ENCODE measurements at places on chromosomes 1 and 21.

- no peak for DNase-seq
These were observed 15.1 kb upstream of the TAS1R2 start for GRCh38 chr1:18874600-18874999.

GRCh38 chr1:235313262-235313661, 14.7 kb downstream of the ARID4B start:
- no peak for DNase-seq

DNA sequence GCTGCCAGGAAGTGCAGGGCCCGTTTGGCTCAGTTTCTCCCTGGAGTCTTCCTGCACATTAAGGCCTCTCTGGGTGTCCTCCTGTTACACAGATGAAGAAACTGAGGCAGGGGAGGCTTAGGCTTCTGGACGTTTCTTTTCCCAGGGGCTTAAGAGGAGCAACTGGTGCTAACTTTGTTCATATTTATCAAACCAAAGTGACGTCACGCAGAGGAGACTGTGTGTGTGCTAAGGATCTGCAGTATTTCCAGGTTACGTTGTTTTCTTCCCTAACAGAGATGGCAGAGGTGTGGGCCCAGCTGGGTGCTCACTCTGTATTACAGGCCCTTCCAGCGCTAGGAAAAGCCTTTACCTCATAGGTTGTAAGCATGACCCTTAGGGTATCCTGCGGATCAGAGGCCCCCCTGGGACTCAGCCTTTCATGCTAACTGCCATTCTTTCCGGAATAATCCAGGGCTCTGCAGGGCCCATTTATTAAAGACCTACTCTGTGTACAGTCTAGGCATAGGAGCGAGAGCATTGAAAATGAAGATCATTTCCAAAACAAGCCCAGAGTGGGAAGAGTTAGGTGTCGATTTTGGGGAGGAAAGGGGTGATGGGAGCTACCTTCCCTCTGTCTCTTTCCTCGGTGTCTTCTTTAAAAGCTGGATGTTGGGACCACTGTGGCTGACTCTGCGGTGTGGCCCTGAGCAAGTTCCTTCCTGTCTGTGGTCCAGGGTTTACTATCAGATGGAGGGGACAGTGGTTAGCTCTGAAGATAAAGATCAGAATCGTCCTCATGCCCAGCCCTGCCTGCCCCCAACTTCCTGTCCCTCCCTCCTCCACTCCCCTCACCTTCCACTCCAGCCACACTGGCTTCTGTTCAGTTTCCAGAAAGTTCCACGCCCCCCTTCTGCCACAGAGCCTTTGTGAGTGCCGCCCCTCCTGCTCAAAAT, 4.6 kb downstream of the AGTRAP start:
- DNase-seq = no peak

DNA sequence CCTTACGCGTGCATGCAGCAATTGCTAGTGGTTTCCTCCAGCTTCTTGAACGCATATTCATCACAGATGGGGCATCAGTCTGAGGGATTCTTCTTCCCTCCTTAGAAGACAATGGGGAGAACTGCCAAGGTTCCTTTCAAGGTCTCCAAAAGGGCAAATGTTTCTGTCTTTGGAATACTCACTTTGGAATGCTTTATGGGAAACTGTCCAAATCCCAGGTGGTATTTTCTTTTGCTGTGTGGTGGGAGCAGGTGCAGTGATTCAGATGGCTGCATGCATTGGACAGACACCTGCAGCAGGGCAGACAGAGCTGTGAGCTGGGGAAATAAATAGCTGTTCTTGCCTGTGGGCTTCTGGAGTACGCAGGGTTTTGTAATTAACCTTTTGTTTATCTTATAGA, 40.5 kb downstream of the URB2 start:
- DNase-seq = no peak

DNA sequence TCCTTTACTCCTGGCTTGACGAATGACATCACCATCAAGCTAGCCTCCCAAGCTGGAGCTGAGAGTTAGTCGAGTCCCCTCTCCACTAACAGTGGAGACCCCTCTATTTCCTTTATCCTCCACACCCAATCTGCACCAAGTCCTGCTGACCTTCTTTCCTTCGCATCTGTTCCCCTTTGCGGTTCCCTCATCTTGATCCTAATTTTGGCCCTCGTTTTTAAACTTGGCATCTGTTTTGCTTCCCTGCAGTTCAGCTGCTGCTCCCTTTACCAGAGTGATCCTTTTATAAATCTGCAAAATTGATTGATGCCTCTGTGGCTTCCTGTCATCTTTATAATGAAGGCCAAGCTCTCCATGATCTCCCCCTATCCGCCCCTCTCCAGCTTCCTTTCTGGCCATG, 49.0 kb upstream of the TSPAN2 start:
- no peak for DNase-seq

DNA sequence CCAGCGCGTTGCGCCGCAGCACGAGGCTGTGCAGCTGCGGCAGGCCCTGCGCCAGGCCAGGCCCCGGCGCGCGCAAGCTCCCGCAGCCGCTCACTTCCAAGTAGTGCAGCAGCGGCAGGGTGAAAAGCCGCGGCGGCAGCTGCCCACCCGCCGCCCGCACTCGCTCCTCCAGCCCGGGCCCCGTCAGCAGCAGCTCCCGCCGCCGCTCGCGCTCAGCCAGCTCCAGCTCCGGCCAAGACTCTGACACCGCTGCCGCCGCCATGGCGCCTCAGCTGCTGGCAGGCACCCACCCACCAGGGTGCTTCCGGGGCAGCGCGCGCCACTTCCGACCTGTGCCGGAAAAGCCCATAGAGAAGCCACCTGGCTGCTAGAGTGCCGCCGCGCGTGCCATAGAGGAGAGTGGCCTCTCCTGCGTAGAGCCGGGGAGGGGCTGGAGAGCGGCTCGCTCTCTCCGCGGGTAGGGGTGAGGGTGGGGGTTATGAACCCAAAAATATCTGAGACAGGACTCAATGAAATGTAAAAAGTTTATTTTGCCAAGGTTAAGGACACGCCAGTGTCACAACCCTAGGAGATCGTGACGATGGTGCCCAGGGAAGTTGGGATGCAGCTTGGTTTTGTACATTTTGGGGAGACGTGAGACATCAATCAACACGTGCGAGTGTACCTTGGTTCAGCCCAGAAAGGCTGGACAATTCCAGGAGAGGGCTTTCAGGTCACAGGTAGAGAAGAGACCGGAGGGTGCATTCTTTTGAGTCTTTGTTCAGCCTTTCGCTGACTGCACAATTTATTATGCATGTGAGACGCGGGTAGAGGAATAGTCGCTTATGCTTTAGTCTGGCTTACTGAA, at the start of gene LRRC47:
LRRC47 (minus strand) TSS at position 284 of the 847 bp plus-strand sequence; CDS start at position 262, 22 bp downstream.
- peak; percentile 97 for DNase-seq

DNA sequence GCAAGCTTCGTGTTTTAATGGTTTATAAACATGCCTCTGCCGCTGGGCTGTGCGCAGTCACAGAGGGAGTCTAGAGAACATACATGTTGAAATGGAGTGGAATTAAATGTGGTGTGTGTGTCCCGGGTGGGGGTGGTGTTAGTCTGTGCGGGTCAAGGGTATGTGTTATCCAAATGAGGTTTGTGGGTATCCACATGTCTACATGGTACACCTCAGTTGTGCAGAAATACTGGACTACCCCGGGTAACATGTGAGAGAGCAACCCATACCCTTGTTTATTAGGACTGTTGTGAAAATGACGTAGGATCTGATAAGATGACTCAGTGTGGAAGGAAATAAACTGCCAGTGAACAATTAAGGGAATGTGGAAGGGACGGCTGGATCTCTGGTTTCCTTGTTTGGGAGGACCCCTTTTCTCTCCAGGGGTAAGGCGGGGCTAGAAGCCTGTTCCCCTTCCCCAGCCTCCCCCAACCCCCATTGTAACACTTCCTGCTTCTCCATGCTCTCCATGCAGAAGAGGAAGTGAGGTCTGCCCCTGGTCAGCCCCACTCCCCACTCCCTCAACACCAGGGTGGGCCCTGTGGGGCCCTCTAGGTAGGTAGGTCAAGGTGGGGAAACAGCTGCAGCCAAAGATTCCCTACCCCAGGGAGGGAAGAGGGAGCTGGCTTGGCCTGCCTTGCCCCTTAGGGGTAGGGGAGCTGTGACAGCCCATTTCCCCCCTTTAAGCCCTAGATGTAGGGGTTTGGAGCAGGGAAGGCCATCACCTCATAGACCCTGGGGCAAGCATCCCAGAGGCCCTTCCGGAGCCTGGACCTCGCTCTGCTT, 690 bp downstream of the EPS8L3 start:
- peak; percentile 15 for DNase-seq

DNA sequence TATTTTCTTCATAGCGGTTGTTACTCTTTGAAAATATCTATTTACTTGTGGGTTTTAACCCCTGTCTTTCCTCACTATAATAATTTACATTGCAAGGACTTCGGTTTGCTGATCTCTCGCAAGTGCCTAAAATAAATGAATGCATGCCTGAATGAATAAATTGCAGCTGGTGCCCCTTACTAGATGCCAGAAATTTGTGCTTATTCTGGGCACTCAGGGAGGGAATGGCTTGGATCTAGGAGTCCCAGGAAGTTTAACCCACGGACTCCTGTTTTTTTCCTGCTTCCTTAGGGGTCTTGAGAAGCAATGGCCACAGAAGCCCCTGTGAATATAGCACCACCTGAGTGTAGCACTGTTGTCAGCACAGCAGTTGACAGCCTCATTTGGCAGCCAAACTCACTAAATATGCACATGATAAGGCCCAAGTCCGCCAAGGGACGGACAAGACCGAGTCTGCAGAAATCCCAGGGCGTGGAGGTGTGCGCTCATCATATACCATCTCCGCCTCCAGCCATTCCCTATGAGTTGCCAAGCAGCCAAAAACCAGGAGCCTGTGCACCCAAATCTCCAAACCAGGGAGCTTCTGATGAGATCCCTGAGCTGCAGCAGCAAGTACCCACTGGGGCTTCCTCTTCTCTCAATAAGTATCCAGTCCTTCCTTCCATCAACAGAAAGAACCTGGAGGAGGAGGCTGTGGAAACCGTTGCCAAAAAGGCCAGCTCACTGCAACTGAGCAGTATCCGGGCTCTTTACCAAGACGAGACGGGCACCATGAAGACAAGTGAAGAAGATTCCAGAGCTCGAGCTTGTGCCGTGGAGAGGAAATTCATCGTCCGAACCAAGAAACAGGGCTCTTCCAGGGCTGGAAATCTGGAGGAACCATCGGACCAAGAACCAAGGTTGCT, 4.2 kb upstream of the PLA2G2C start:
- no peak for DNase-seq

GRCh38 chr1:19439464-19440171, 45.7 kb downstream of the CAPZB start:
- peak; percentile 47 for DNase-seq

- DNase-seq = no peak
These were observed 7.1 kb downstream of the GIPC2 start for GRCh38 chr1:78052685-78053405.

- DNase-seq = no peak
These were observed 11.5 kb downstream of the ATP1A4 start for GRCh38 chr1:160162931-160163330.

- DNase-seq = no peak
These were observed 40.5 kb upstream of the RALGPS2 start for GRCh38 chr1:178684542-178685000.

DNA sequence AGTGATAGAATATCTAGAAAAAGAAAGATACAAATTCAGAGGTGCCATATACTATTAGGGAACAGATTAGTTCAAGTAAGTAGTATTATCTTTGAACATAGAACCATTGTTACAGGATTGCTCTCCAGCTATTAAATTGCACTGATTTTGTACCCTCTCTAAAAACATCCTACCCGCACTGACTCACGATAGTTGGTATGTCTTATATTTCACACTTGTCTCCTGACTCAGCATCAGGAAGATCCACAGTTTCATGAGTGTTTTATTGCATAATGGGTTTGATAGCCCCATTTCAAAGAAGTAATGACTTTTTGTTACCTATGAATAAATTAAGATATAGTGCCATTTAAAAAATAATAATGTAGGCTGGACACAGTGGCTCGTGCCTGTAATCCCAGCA, 6.0 kb downstream of the TATDN3 start:
- no peak for DNase-seq

DNA sequence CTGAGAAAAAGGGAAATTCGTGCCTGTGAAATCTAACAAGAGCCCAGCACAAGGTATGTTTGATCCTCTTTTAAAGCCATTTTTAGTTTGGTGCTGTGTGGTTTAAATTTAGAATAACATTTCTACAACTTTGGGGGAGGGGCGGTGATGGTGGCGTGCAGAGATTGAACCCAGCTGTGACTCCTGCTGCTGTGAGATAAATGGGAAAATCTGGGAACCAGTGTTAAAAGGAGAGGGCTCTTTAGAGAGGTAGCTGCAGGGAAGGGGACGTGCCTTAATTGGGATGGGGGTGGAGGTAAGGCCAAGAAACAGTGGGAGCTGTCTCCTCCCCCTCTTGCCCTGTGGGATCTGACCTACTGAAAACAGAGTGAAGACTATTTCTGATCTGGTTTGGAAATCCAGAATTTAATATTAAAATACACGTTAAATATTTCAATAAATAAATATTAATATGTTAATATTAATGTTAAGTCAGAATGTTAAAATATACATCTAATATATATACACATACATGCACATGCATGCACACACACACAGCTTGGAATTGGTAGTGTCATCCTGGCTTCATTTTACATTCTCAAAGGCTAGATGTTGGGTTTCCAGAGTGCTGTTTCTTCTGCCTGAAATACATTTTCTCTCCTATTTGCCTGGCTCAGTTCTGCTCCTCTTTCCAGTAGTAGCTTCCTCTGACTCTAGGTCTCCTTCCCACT, 30.1 kb upstream of the DNAJC6 start:
- DNase-seq = no peak

GRCh38 chr1:212782422-212783154, 9.0 kb downstream of the NSL1 start:
- DNase-seq = no peak

- DNase-seq = no peak
These were observed 48.9 kb downstream of the CHML start for GRCh38 chr1:241591317-241591716.
